ENCODE measurements at places on chromosomes 6 and 20. TPM values are rescaled to one million over a fixed set of nuclear protein-coding genes. Genes with fewer than 3 reads are reported as not detected.

SLC24A3 gene
- 9.6 TPM for total RNA-seq

TUBB2A gene
- total RNA-seq, result 265 TPM

SLC22A2 gene
- not detected for total RNA-seq

RSPH9 gene
- 1.3 TPM for total RNA-seq

TAGAP gene
- not detected for total RNA-seq

TUBB2B gene
- 26.7 TPM for total RNA-seq

MAP3K7 gene
- total RNA-seq, result 29.7 TPM

MYL9 gene
- 20.3 TPM for total RNA-seq

DNA sequence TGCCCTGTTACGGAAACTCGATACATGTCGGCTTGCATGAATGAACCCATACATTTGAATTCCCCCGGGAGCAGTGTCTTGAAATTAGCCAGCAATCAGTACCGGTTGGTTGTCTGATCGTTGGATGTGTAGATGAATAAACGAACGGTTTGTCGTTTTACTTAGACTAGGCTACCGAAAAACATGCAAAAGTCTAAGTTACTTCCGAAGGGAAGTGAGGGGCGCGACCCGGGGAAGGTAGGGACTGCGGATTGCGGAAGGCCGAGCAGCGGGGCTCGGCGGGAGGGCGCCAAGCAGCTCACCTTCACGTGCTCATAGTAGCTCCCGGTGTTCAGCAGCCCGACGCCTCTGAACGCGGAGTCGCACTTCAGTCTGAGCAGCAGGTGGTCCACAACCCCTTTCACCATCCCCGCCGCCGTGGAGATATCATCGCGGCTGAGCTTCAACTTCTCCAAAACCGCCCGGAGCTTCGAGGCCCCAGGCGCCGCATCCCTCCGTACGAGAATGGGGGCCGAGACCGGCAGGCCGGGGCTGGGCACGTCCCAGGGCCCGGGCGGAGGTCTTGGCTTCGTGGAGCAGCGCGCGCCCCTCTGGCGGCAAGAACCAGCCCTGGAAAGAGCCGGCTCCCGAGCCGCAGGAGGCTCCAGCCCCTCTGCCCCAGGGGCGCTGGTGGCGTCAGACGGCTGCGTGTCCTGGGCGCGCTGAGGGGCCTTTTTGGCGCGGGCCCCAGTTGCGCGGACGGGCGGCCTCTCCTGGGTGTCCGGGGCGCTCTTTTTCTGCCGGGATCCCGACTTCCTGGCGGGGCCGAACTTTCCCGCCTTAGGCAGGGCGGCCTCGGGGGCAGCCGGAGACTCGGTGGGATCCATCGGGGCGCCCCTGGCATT is 632 bp downstream of the CGAS start:
- DNase-seq, result peak; percentile 50

DNA sequence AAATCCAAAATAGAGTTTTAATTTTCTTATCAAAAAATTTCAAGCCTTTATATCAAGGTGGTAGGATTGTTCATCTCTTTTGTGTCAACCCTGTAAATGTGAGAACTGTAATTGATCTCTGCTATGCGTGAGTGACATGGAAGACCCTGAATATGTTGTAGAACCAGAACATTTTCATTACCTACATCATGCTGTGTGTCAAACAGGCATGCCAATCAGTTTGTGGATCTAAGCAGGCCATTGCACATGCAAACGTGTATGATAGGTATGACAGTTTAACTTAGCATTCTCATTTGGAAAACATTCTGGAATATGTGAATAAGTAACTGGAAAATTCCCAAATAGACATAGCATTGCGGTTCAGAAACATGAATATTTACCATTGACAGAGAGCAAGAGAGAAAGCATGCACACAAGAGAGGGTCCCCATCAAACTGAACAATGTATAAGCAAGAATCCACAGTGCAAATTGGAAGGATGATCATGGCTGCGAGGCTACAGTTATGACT is 641.6 kb upstream of the AGPAT4 start:
- no peak for DNase-seq

- DNase-seq, result no peak
Observed at GRCh38 chr6:14621518-14621917, 503.9 kb downstream of the CD83 start.

DNA sequence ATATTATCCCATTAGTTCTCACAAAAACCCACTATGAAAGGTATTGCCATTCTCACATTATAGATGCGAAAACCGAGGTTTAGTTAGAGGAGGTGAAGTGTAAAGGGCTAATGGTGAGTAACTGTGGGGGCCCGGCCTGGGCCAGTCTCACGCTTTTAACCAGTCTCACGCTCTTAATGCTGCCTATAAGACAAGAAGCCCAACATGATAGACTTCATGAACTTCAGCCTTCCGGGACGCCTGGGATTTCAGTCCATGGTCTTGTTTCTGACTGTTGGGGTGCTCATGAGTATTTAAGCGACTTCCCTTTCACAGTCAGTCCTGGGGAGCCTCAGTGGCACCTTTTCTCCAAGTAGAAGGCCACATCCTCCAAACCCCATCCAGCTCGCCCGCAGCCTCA is 31.7 kb downstream of the AGPAT4 start:
- DNase-seq, result no peak

DNA sequence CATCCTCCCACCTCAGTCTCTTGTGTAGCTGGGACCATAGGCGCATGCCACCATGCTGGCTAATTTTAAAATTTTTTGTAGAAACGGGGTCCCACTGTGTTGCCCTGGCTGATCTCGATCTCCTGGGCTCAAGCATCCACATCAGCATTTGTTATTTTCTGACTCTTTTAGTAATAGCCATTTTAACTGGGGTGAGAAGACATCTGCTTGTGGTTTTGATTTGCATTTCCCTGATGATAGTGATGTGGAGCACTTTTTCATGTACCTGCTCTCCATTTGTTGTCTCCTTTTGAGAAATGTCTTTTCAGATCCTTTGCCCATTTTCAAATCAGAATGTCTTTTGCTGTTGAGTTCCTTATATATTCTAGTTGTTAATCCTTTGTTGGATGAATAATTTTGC is 22.2 kb upstream of the TULP4 start:
- DNase-seq, result no peak

DNA sequence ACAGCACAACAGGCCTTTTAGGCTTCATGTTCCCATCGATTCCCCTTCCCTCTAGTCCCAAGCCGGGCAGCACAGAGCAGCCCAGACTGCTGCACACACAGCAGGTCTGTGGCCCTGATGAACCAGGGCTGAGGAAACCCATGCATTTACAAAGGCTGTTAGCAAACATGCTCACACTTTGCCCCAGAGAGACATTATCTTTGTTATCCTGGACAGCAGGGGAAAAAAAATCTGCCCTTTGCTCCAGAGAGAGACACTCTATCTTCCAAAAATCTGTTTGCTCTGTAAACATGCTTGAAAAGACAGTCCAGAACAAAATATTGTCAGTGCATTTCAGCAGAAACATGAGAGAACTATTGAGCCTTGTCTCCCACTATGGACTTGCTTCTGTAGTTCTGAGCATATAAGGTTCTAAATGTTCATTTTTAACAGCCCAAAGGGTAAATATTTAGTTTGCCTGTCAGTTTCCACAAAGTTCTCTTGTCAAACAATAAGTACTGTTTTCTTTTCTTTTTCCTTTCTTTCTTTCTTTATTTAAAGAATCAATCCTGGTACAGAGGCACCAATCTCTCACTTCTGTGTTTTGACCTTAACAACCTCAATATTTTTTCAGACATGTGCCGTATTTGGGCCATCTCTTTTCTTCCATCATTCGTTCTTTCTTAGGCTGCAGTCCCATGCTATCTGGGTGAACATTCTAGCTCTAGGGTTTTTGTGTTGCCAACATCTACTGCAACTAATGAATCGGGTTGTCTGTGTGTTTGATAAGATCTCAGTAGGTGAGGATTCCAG is 468.0 kb downstream of the EPM2A start:
- DNase-seq, result no peak

- peak; percentile 70 for DNase-seq
Observed at GRCh38 chr6:139996253-139996834, 621.9 kb upstream of the CITED2 start.

- no peak for DNase-seq
Observed at GRCh38 chr20:57960803-57961575, 251.2 kb upstream of the PMEPA1 start.

- DNase-seq, result peak; percentile 51
Observed at GRCh38 chr20:32067234-32067821, 15.3 kb downstream of the HCK start.

- no peak for DNase-seq
Observed at GRCh38 chr6:151263967-151264366, 24.2 kb downstream of the AKAP12 start.

GRCh38 chr6:24522228-24523176 is 27.7 kb downstream of the ALDH5A1 start:
- DNase-seq, result peak; percentile 32

DNA sequence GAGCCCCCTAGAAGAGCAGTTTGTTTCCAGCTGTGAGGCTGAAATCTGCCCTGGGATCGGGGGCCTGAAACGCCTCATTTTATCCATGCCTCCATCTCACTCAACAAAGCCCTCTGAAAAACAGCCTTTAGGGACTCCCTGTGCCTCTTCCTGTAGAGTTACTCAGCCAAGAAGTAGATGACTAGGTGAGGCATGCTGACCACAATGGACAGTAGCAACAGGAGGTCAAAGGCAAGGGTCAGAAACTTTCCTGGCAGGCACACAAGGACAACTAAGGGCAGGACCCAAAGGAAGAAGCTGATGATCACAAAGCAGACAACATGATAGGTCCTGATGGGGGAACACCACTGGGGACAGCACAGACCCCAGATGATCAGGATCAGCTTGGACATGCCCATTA is 12.8 kb downstream of the MAS1L start:
- DNase-seq, result no peak

GRCh38 chr6:5478380-5478779 is 217.1 kb downstream of the FARS2 start:
- no peak for DNase-seq

- no peak for DNase-seq
Observed at GRCh38 chr20:58518387-58518786, 3.2 kb upstream of the APCDD1L start.

- no peak for DNase-seq
Observed at GRCh38 chr6:31585491-31585890, 586 bp upstream of the LST1 start.

- DNase-seq, result no peak
Observed at GRCh38 chr6:113623129-113623528, 234.0 kb upstream of the MARCKS start.

- DNase-seq, result peak; percentile 69
Observed at GRCh38 chr20:40090236-40090635, 598.8 kb downstream of the MAFB start.

DNA sequence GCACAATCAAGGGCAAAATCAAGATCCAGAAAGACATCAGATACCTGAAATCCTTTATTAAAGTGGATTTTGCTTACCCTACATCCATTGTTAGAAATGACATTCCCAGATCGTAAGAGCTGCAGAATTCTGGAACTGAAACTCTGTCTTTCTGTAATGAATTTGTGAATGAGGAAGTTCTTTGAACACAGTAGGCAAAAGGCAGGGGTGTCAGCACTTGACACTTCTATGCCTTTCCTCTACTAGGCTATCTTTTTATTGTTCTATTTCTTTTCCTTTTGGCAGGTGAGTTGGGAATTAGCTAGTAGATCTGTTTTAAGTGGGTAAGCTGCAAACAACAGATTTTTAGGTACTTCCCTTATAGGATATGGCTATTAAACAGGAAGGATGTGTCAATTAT is 126.3 kb downstream of the CARMIL1 start:
- no peak for DNase-seq

DNA sequence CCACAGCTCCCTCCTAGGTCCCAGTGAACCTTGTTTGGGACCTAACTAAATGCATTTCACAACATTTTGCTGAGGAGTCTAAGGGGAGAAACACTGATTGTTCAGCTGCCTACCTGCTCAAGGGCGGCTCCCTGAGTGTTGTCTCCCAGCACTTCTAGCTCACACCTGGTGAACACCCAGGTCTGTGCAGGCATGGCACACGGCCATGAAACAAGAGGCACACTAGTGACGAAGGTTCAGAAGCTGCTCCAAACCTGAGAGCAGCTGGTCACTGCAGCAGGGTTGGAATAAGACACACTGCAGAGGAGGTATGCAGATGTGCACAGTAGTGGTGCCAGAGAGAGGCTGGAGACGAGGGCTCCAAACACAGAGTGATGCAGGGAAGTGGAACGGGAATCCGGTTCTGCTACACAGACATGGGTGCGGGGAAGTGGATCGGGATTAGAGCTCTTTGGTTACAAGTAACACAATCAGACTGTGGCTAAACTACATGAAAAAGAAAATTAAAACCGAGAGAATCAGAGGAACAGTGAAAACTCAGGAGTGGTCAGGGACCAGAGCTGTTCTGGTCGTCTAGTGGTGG is 486.1 kb upstream of the CDH4 start:
- DNase-seq, result no peak

DNA sequence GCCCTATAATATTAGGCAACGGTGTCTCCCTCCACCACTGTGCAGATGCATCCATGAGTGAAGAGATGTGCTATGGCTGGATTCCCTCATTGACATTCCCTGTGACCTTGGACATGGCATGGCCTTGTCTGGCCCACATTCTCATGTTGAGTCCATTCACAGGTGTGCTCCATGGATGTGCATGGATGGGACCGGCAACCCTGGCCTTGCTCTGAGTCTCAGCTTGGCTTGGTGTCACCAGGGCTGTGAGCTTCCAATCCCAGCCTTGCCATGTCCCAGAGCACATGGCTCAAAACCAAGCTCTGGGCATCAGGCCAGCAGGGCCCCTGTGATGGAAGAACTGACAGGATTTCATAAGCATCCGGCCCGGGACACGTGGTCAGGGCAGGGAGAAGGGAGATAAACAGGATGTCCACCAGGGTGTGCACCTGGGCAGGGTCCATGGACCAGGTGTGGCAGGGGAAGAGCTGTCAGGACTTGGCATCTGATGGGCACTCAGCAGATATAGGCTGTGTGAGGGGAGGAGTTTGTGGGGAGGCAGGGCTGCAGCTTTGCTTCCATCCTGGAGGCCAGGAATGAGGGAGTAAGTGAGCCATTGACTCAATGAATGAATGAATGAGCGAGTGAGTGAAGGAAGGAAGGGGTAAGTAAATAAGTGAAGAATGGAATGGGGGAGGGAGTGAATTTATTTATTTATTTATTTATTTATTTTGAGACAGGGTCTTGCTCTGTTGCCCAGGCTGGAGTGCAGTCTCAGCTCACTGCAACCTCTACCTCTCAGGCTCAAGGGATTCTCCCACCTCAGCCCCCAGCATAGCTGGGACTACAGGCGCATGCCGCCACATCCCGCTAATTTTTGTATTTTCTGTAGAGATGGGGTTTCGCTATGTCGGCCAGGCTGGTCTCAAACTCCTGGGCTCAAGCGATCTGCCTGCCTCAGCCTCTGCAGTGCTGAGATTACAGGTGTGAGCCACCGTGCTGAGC is 15.7 kb downstream of the NRSN2 start:
- DNase-seq, result peak; percentile 96

GRCh38 chr20:41047279-41047974 is 18.8 kb downstream of the TOP1 start:
- no peak for DNase-seq

- no peak for DNase-seq
Observed at GRCh38 chr6:34370361-34370760, 22.1 kb downstream of the NUDT3 start.

DNA sequence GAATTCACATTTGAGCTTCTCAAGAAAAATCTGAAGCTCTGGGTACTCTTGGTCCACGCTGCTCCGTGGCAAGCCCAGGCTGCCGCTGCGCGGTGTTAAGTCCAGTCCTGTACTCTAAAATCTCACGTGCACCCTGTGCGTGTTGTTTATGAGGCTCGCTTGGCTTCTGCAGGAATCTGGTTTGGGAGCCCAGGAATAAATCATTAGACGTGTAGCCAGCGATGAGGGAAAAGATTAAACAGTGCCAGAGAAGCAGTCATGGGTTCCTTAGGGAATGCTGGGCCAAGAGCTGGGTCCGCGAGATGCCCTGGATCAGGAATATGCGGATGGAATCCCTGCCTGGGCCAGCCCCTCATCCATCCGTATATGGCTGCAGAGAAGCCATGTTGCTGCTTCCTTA is 87.3 kb downstream of the KCNB1 start:
- no peak for DNase-seq

All from RPMI7951 (cell line).